ENCODE measurements at places on chromosomes 6 and 20. TPM values are rescaled to one million over a fixed set of nuclear protein-coding genes. Genes with fewer than 3 reads are reported as not detected.

DNA sequence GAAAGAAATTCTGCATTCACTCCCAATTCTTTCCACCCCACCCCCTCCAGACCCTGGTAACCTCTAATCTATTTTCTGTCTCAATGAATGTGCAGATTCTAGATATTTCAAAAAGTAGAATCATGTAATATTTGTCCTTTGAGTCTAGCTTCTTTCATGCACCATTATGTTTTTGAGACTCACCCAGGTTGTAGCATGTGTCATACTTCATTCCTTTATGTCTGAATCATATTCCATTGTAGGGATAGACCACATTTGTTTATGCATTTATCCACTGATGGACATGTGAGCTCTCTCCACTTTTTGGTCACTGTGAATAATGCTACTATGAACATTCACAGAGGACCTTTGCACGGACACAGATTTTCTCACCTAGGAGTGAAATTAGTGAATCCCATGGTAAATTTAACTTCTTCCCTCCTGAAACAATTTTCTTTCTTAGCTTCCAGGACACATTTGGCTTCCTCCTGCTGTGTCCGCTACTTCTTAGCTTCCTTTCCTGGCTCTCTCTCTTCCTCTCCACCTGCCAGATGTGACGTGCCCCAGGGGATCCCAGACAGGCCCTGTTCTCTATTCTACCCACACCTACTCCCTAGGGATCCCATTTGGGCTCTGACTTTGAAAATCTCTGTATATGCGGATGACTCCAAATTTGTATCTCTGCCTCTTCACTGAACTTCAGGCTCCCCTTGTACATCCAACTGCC lies 24.1 kb upstream of the ARFGEF2 start:
- no peak for DNase-seq

Gene DSP
- not detected for total RNA-seq

DNA sequence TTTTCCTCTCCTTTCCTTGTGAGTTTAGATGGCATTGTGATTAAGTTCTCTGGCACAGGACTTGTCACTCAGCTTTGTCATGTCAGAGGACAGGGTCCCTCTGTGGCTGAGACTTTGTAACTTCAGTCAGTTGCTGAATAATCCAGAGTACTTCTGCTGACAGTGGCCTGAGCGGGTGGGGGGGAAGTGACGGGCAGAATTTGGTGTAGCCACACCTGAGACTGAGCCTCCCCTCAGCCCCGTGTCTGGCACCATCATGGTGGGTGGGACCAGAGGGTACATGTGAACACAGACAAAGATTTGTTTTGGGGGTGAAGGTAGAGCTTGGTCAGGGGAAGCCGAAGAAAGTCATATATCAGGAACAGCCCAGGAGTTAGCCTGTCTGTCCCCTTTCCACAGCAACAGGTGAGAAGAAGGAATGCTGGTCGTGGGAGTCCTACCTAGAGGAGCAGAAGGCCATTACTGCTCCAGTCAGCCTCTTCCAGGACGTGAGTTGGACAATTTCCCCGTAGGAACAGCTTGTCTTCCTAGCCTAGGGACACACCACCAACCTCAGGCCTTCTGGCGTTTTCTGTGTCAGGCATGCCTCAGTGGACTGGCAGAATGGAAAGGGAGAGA lies 20.9 kb downstream of the L3MBTL1 start:
- no peak for DNase-seq

Gene SRMS
- total RNA-seq = not detected

DNA sequence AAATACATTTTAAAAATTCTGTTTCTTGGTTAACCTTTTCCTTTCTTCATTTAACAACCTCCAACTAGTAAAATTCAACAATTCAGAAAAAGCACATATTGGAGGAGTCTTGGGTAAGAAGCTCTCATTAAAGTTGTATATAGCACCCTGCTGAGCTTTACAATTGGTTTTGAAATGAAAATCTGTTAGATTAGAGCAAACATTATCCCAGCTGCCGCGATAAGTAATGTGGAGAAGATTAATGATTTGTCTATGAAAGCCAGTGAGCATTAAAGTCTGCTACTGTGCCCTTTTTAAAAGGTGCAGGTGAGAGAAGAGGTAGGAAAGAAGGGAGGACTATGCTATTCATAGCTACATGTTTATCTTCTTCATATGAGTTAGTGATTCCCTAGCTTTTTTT lies 201.5 kb downstream of the ZFAND3 start:
- DNase-seq = no peak

GRCh38 chr6:20092071-20092566 lies 120.2 kb downstream of the MBOAT1 start:
- DNase-seq = no peak

Gene MAP3K7
- 31.0 TPM for total RNA-seq

Gene DPPA5
- not detected for total RNA-seq

Gene ZSCAN16
- total RNA-seq = 4.8 TPM

- no peak for DNase-seq
These were observed 336.0 kb downstream of the SYNE1 start for GRCh38 chr6:152301021-152301764.

DNA sequence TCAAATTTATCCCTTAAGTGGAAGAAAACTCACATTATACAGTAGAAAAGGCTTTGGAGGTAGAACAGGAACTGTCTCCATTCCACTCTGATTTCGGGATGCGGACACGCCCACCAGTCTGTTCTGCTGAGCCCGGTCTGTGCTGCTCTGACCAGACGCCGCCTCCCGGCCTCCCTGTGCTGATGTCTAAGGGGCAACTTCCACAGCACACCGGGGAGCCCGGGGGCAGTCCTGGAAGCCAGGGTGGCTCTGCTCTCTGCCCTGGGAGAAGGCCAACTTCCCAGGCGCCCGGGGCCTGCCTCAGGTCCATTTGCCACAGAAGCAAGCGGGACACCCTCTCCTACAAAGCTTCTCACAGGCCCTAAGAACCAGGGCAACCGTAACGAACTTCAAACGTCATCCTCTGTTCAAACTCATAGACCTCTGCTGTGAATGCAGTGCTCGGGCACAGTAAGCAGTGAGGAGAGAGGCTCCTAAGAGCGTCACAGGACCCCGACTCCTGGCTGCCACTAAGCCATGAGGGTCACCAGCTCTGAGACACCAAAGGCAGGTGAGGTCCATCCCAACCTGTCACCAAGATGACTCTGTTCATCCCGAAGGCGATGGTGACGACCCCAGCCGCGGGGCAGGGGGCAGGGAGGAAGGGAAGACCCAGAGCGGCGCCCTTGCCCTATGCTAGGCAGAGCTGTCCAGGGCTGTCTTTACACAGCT lies 5.6 kb downstream of the TAF4 start:
- DNase-seq = no peak

DNA sequence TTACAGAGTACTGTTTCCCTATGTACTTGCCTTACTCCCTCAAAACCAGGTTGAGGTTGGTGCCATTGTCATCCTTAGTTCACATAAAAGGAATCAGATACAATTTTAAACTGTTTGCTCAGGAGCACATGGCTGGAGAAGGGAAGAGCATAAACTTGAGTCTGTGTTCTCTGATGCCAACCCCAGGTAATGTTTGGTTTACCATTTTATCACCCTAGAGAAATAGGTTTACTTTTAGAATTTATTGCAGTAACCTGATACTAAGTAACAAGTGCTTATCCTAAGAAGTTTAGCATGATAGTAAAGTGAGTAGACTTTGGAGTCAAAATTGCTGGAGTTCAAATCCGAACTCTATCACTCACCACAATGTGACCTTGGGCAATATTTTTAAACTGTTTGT lies 86.3 kb downstream of the RFPL4B start:
- no peak for DNase-seq

DNA sequence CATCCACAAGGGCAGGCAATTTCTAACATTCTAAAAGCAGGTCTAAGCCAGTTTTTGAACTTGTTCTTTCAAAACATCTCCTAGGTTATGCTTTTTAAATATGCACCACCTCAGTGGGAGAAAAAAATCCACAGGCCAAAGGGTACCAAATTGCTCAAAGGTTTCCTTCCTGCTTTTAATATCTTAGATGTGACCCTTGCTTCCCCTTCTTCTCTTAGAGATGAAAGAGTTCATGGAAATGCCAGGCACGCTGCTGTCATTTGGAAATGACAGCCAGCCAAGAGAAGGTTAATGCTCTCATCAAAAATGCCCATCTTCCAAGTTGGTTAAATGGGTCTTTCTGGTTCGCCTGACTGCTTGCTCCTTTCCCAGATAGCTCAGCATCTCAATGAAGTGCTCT lies 497.1 kb downstream of the CD83 start:
- no peak for DNase-seq

All from activated T-helper 1 cell treated with anti-CD3 and anti-CD28 coated beads, Interleukin-12 subunit alpha, Interleukin-12 subunit beta, Interleukin-2, Interleukin-4 antibody, amounts not matched to agents 30 ng/mL and 10 ng/mL and 1 ng/mL, durations not matched to agents 14 hours and 24 hours and 36 hours (primary cell).